Motor neuron (in vitro differentiated cells): ENCODE measurements at places on chromosomes 6 and 20.

DNA sequence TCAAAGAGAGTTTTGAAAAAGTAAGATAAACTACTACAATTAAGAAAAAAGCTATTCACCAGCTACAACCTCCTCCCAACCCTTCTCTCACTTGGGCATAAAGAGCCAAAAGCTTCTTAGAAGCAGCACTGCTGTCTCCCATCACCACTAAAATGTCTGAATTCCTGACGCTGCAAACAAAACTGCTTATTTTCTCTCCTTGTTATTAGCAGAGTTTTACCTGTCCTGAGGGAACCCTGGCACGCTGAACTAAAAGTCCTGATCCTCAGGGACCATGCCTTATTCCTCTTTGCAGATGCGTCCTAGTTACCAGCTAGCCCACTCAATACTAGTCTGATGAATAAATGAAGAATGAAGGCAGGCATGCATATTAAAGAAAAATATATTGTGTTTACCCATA lies 1.1 kb downstream of the HACE1 start:
- ATAC-seq, result no peak

DNA sequence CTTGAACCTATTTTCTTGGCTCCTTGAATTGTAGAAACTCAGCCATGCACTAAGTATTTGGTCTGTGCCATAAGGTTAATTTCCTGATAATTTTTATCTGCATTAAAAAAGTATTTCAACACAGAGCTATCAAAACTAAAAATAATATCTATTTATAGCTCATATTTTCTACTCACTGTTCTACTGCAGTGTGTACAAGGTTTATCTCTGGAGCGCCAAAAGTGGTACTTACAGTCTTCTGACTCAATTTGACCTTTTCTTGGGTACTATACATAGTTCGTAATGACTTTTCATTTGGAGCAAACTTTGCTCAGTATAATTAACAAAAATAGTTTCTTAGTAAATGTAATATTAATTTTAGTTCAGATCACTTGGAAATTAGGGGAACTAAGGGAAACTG lies 69.2 kb downstream of the IRAK1BP1 start:
- ATAC-seq, result no peak

DNA sequence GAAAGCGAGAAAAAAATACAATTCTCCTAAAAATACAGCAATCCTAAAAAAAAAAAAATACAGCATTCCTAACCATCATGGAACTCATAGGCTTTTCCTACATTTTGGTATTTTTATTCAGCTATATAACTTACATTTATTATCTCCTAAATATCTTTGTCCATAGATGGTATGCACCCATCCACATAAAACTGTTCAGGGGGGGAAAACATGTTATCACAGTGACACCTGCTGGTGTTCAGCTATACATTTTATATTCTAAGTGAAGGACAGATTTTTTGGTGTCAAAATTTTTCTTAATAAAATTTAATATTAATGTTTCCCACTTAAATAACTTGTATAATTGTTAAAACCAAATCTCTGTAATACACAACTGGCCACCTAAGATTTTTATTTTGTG lies 58.0 kb downstream of the BLOC1S5 start:
- peak; percentile 28 for ATAC-seq

- no peak for ATAC-seq
These were observed 8.5 kb downstream of the MTCH1 start for GRCh38 chr6:36977470-36977941.

DNA sequence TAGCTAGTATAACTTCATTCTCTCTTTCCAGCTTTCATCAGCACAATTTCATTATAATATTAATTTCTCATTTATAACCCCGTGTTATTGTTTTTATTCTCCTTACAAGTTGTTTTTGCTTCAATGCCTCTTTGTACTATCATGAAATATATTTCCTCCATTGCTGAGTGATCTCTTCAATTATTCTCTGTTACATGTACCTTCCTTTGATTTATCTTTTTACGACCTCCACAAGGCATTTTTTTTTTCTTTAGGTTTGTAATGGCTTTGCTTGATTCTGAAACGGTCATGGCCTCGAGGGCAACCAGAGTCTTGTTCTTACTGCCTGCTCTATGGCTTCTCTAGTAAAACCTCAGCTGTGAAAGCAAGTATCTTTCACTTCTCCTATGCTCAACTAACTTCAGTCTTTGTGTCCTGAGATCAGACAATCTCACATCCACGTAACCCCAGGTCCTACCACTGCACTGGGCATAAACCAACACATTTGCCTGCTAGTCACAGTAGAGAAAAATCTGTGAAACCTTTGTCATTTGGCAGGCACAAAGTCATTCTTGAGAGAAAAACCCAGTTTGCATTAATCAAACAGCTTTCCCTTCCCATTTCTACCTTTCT lies 119.9 kb downstream of the UST start:
- ATAC-seq, result no peak

DNA sequence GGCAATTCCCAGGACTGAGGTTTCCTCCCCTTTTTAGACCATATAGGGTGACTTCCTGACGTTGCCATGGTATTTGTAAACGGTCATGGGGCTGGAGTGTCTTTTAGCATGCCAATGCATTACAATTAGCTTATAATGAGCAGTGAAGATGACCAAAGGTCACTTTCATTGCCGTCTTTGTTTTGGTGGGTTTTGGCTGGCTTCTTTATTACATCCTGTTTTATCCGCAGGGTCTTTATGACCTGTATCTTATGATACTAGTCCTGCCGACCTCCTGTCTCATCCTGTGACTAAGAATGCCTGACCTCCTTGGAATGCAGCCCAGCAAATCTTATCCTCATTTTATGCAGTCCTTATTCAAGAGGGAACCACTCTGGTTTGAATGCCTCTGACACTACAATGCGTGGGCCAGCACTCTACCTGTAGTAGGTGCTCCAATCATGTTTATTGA lies 190.1 kb downstream of the KCNQ5 start:
- ATAC-seq, result peak; percentile 52

DNA sequence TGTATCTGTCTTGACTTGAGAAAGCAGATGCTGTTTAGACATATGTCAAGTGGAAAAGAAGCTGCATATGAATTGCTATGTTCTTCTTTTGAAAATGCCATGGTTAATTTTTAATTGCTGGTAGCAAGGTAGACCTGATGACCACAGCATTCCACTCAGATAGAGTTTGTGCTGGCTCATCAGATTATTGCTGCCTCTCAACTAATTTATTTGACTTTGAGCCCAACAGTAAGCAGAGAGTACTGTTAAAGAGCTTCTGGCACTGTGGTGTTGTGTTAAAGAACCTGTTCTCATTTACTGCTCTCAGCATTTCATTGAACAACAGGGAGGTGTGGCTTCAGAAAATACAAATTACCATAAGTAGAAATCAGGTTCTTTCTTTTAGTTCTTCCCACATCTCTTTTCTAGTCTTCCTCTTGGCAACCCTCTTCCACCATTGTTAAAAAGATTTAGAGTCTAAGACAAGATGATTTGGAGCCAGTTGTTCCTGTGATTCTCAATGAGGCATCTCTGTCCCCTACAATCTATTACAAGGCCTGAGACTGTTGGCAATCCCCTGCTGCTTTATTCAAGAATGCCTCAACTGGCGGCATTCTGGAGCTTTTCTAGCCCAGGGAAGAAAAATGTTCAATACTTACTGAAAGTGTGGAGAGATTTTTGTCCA lies 967.6 kb upstream of the GJE1 start:
- ATAC-seq, result no peak

GRCh38 chr6:89555806-89556205 lies 82.7 kb downstream of the LYRM2 start:
- peak; percentile 94 for ATAC-seq

DNA sequence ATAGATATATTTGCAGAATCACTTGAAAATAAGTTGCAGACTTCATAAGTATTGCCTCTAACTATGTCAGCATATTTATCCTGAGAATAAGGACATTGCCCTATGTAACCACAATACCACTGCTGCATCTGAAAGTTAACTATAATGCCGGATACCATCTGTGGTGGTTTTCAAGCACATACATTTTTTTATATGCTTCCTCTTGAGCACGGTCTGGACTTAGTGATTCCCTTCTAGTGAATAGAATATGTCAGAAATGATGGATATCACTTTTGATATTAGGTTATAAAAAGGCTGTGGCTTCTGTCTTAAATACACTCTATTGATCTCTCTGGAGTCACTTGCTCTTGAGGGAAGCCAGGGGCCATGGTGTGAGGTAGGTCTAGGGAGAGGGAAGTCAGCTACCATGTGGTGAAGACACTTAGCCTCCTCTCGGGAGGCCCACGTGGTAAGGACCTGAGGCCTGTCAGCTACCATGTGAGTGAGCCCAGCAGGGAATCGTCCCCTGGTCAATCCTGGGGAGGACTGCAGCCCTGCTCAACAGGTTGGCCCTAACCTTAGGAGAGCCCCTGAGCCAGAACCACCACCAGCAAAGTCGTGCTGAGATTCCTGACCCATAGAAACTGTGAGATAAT lies 57.5 kb downstream of the CCDC170 start:
- no peak for ATAC-seq

DNA sequence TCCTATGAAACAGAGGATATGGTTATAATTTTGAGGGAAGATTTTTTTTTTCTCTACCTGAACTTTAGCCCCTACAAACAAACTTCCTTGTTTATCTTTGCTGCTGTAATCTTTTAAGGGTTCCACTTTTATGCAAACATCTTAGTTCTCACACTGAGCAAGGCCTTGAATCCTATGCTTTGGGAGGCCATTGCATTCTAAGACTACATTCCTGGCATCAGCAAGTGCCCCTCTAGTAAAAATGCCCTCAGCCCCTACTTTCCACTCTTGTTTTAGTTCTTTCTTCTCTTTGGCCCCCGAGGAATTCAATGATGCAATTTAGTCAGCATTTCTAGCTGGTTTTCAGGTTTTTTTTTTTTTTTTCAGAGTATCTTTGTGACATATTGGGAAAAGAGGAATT lies 8.1 kb upstream of the AHI1 start:
- ATAC-seq, result no peak

GRCh38 chr20:3710011-3710466 lies 2.4 kb downstream of the SIGLEC1 start:
- ATAC-seq, result no peak

GRCh38 chr20:44021186-44021585 lies 106.5 kb downstream of the TOX2 start:
- ATAC-seq, result no peak

DNA sequence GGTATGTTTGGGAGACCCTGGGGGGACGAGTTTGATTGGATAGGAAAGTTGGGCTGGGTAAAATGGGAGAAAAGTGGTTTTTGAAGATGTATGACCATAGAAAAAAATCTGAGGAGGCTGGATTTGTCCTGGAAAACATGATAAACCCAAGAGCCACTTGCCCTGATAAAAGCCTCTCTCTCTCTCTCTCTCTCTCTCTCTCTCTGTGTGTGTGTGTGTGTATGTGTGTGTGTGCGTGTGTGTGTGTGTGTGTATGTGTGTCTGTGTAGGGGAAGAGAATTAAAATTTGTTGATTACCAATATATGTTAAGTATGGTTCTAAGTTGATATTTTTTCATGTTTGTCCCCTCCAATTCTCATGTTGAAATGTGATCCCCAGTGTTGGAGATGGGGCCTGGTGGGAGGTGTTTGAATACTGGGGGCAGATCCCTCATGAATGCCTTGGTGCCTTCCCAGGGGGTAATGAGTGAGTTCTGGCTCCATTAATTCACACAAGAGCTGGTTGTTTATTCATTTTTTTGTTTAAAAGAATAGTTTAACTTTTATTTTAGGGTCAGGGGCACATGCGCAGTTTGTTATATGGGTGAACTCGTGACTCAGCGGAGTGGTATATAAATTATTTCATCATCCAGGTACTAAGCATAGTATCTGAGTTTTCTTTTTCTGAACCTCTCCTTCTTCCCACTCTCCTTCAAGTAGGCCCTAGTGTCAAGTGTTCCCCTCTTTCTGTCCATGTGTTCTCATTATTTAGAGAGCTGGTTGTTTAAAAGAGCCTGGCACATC lies 208.8 kb downstream of the TFAP2B start:
- no peak for ATAC-seq

DNA sequence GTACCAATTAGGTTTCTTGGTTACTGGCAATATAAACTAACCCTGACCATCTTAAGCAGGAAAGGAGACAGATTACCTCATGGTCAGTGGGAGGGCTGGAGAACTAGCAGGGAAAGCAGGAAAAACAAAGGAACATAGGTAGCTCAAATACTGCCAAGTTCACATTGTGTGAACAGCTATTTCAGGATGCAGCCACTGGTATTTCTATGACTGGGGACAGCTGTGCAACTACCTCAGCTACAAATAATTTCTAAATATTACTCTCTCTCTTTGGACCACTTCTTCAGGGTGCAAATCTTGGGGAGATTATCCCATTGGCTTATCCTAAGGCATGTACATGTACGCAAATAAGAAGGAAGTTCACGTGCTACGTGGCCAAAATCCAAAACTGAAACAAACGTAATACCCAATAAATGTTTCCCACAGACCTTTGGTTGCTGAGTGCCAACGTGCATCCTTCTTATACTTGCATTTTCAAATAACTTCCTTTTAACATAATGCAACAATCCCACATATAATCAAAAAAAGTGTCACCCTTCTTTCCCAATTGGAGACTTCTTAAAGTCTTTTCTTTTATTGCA lies 180.9 kb downstream of the PHF3 start:
- ATAC-seq, result no peak

GRCh38 chr6:152096863-152097496 lies 289.5 kb downstream of the ESR1 start:
- peak; percentile 36 for ATAC-seq

- ATAC-seq, result no peak
These were observed 116.6 kb downstream of the DLL1 start for GRCh38 chr6:170174124-170174770.

DNA sequence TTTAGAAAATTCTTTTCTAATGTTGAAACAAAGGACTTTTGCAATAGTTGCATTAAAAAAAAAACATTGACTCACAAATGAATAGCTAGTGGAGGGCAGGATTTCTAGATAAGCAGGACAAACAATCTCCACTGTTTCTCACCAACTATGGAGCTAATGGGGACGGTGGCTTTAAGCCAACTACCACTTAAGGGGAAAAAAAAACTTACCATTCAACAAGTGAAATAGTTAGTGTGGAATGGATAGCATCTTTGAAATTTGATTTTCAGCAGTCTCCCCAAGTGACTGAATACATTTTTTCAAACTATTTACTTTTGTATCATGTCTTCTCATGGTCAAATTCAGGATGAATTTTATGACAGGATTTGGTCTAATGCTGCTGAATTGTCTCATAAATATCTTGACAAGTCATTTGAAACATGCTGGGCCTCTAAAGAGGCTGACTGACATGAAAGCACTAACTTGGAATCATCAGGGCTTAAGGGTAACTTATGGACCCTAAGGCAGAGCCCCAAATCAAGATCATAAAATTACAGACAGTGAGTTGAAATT lies 100.5 kb downstream of the EYA4 start:
- ATAC-seq, result no peak

DNA sequence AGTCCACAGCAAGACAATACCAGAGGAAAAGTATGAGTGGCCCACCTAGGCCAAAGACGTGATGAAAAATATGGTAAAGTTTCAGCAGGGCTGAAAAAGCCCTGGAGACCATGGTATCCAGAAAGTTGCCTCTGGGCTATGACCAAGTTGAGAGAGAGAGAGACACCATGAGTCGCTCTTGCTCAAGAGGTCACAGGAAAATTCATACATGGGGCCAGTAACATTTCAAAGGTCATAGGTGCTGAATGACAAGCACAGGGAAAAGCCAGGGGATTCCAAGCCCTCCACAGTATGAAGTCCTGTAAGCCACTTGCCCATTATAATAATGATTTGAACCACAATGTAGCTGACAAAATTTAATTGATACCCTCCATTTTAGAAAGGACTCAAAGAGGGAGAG lies 657.7 kb upstream of the CITED2 start:
- ATAC-seq, result no peak
